ENCODE measurements at places on chromosomes 3 and 15.

GRCh38 chr15:65877749-65878148 lies 8.5 kb downstream of the RAB11A start:
- no peak for DNase-seq

DNA sequence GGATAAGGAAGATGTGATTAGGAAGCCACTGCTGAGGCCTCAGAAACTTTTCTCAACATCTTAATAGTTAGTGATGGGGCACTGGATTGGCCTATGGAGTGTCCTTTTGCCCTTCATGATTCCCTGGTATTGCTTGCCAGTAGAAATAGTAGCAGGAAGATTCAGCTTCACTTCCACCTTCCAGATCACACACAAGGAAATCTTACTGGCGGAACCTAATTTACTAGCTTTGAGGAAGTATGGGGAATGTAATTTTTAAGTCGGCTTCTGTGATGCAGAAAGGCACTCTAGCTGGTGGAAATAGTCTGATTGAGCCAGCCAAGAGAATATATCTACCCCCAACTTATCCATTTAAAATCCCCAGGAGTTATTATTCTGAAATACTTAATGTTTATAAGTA lies 46.5 kb downstream of the LPP start:
- no peak for DNase-seq

GRCh38 chr3:37137516-37137915 lies 36.9 kb downstream of the LRRFIP2 start:
- DNase-seq: no peak

GRCh38 chr3:13407475-13407874 lies 12.6 kb downstream of the NUP210 start:
- no peak for DNase-seq

- no peak for DNase-seq
Measured at GRCh38 chr3:18370672-18371071, 54.5 kb downstream of the SATB1 start.

- no peak for DNase-seq
Measured at GRCh38 chr3:31978553-31978952, 2.5 kb downstream of the OSBPL10 start.

GRCh38 chr3:172210355-172210754 lies 171.0 kb downstream of the FNDC3B start:
- no peak for DNase-seq

- DNase-seq: no peak
Measured at GRCh38 chr3:146817704-146818103, 212.6 kb upstream of the PLSCR5 start.

- no peak for DNase-seq
Measured at GRCh38 chr3:127634653-127635052, 5.7 kb downstream of the PODXL2 start.

DNA sequence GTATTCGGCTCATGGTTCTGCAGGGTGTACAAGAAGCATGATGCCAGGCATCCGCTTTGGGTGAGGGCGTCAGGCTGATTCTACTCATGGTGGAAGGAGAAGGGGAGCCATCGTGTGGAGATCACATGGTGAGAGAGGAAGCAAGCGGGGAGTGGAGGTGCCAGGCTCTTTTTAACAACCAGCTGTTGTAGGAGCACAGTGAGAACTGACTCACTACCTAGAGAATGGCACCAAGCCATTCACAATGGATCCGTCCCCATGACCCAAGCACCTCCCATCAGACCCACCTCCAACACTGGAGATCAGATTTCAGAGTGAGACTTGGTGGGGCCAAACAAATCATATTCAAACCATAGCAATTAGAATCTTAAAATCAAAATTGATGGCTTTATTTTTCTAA lies 259.8 kb upstream of the CTDSPL start:
- no peak for DNase-seq

DNA sequence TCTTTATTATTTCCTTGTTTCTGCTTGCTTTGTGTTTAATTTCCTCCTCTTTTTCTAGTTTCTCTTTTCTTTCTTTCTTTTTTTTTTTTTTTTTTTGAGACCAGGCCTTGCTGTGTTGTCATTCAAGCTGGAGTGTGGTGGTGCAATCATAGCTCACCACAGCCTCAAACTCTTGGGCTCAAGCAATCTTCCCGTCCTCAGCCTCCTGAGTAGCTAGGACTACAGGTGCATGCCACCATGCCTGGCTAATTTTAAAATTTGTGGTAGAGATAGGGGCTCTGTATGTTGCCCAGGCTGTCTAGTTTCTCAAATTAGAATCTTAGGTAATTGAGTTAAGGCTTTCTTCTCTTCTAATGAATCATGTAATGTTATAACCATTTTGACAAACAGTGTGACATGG lies 22.4 kb downstream of the SLMAP start:
- no peak for DNase-seq

- no peak for DNase-seq
Measured at GRCh38 chr3:34229876-34230275, 431.4 kb downstream of the PDCD6IP start.

DNA sequence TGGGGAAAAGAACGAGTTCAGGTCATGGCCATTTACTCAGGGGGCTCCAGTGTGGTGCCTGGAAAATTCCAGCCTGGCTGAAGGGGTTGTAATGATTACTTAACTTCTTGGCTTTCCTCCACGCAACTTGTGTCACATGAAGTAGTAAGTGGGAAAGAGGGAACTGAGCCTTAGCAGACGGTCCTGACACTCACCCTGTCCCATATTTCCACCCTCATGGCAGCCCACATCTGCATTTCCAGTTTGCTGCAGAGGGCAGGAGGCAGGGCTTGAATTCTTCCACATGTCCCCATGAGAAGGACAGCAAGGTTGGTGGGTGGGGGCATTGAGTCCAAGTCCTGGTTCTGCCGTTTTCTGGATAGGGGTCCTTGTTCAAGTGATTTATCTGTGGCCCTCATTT lies 7.8 kb upstream of the CAMP start:
- no peak for DNase-seq
